ENCODE measurements at places on chromosomes 2 and 18.
A peak's percentile ranks its signal among the peaks of the same experiment; 100 is the strongest.

GRCh38 chr2:24886691-24887304, 33.2 kb downstream of the ADCY3 start:
- no peak for DNase-seq

GRCh38 chr2:203185864-203186263, 53.0 kb upstream of the CYP20A1 start:
- DNase-seq: no peak

DNA sequence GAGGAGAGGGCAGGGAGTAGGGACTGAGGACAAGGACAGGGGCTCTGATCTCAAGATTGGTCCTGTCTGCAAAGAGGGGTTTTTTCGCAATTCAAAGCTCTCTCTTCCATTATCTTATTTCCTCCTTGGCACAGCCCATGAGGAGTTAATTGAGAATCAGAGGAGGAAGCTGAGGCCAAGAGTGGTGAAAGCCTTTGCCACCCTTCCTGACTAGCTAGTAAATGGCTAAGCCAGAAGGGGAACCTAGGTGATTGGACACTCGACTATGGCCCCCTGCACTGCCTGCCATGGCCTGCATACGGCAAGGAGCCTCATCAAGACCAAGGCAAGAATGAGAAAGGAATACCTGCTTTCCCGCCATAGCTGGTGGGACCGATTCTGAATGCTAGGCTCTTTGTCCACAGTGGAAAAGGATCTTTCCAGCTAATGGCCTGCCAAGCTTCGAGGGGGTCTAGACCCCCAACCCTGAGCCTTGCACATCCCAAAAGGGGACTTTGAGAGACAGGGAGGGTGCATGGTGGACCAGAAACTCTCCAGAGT, 237.9 kb downstream of the HAUS1 start:
- DNase-seq: no peak

- peak; percentile 6 for DNase-seq
Observed at GRCh38 chr2:25453199-25453905, 111.6 kb upstream of the DNMT3A start.

- DNase-seq: no peak
Observed at GRCh38 chr2:17850151-17850550, 28.3 kb upstream of the KCNS3 start.

- no peak for DNase-seq
Observed at GRCh38 chr2:39215545-39215944, 28.2 kb downstream of the CDKL4 start.

DNA sequence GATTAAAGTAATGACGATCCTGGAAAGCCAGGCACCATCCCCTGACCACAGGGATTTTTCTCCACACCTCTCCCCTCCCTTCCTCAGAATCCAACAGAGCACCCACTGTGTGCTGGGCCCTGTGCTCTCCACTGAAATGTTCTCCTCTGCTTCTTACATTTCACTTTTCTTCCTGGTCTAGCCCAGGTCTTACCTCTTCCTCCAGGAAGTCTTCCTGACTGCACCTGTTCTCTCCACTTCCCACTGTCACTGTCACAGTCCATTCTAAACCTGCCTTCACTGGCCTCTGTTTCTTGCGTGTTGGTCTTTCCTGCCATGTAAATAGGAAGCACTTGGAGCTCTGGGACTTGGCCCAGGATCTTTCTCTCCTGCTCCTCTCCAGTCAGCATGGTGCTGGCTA, 7.4 kb upstream of the NGEF start:
- no peak for DNase-seq

GRCh38 chr2:122061206-122061605, 305.8 kb downstream of the TSN start:
- DNase-seq: no peak

GRCh38 chr2:118786746-118787145, 60.7 kb downstream of the EN1 start:
- DNase-seq: no peak

DNA sequence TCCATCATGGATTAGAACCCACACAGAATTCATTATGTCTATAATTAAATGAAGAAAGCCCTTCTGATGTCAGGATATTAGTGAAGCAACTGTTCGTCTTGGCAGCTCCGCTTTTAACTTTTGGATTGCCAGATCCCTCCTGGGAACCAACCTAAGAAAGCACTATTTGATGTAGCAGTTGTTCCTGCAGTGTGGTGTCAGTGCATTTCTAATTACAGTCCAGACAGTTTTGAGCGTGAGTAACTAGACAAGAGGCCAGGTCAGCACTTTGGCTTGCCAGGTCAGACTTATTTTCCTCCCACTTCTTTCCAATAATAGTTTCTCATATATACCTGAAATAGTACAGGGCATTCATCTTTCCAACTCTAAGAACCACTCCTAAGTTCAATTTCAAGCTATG, 13.8 kb downstream of the NRXN1 start:
- no peak for DNase-seq

DNA sequence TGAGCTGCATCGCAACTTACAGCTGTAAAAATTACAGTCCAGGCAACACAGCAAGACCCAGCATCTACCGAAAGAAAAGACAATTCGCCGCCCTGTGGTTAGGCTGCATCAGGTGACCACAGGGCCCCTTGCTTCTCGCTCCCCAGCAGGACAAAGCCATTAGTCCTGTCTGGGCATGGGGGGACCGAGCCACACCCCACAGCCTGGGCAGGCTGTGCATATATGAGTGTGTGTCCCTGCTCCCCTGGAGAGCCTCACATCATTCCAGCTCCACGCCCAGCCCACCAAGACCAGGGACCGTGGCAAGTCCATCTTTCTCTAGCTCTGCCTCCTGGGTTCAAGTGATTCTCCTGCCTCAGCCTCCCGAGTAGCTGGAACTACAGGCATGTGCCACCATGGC, 33.9 kb downstream of the SNORC start:
- no peak for DNase-seq

GRCh38 chr2:239330836-239331235, 70.0 kb downstream of the HDAC4 start:
- DNase-seq: no peak

DNA sequence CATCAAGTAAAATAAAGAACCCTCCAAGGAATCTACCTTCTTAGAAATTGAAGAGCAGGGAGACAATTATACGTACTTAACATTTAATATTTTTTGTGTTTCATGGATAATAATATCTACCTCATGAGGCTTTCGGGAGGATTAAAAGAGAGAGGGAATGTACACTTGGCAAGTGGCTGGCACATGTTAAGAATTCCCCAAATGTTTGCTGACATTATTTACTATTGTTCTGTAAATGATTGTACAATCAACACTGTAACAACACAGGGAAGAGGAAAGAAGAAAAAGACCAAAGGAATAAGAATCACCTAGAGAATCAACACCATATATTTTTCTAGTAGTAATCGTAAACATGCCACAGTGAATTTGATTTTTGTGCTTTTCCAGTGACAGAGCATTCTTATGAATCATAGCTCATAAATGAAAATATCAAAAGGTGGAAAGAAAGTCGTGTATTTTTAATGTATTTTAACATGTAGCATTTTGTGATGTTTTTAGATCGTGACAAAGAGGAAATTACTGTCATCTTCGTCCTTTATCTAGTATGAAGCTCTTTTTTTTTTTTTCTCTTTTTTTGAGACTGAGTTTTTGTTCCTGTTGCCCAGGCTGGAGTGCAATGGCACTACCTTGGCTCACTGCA, 67.3 kb downstream of the B3GNT2 start:
- DNase-seq: no peak

Measured in stimulated activated CD8-positive, alpha-beta memory T cell treated with anti-CD3 and anti-CD28 coated beads, Interleukin-2, amount 100 ng/mL, for 48 hours (primary cell).